ENCODE measurements at places on chromosomes 13 and 19. TPM values are rescaled to one million over a fixed set of nuclear protein-coding genes. Genes with fewer than 3 reads are reported as not detected.

Gene ZNF579
- polyA plus RNA-seq = 9.8 TPM

Gene APBA3
- 17.9 TPM for polyA plus RNA-seq

Gene RINL
- polyA plus RNA-seq = 7.9 TPM

Gene ZNF20
- polyA plus RNA-seq = 9.9 TPM

Gene KCNRG
- polyA plus RNA-seq = 2.0 TPM

Gene SPIB
- 1.0 TPM for polyA plus RNA-seq
